ENCODE measurements at places on chromosomes 1 and 21.
A peak's percentile ranks its signal among the peaks of the same experiment; 100 is the strongest.

DNA sequence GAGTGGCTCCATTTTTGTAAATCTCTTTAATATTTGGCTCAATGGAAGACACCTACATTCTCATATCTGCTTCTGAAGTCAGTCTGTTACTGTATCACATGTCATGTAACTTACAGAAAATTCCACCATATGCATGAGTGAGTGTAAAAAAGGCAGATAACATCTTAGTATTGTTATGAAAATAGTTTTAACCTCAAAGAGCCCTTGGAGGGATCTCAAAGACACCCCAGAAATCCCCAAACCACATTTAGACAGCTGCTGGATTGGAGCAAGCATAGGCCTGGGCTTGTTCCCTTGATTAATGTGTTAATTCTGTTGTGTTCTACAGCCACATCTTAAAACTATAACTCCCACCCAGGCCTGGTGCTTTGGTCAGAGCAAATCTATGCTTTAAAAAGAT, 16.9 kb downstream of the MACO1 start:
- H3K4me3 ChIP-seq: no peak overlapping the region
- DNase-seq: no peak
- H3K36me3 ChIP-seq: peaks cover 52% of the 10 kb centered on the region
- no peaks in the 10 kb centered on the region for H3K27me3 ChIP-seq
- no peaks in the 10 kb centered on the region for H3K4me1 ChIP-seq

DNA sequence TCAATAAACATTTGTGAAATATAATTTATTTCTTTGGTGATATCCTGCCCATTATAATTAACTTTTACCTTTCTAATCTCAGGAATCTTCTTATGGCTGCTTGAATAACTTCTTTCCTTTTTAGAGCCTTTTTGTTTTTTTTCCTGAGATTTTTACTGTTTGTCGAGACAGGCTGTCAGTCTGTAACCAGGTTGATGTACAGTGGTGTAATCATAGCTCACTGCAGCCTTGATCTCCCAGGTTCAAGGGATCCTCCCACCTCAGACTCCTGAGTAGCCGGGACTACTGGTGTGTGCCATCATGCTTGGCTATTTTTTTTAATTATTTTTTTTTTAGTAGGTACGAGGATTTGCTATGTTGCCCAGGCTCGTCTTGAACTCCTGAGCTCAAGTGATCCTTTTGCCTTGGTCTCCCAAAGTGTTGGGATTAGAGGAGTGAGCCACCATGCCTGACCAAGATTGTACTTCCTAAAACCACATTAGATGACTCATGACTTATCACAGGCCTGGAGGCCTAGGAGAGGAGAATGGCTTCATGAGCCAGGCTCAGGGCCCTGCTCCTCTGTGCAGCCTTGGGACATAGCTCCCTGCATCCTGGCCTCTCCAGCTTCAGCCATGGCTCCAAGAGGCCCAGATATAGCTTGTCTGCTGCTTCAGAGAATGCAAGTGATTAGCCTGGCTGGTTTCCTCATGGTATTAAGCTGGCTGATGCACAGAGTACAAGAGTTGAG, 48.6 kb downstream of the CTH start:
- H3K27me3 ChIP-seq: no peaks in the 10 kb centered on the region
- H3K36me3 ChIP-seq: no peaks in the 10 kb centered on the region
- no peaks in the 10 kb centered on the region for H3K4me1 ChIP-seq

- no peak for DNase-seq
- H3K4me1 ChIP-seq: no peaks in the 10 kb centered on the region
- no peak overlapping the region for H3K27ac ChIP-seq
- no peak overlapping the region for H3K4me3 ChIP-seq
These were observed 19.9 kb downstream of the SLC45A3 start for GRCh38 chr1:205660361-205660760.

GRCh38 chr1:191818198-191818597, 340.1 kb upstream of the RGS18 start:
- no peaks in the 10 kb centered on the region for H3K27me3 ChIP-seq
- no peak for DNase-seq
- H3K4me1 ChIP-seq: peaks cover 9% of the 10 kb centered on the region
- no peak overlapping the region for H3K27ac ChIP-seq

DNA sequence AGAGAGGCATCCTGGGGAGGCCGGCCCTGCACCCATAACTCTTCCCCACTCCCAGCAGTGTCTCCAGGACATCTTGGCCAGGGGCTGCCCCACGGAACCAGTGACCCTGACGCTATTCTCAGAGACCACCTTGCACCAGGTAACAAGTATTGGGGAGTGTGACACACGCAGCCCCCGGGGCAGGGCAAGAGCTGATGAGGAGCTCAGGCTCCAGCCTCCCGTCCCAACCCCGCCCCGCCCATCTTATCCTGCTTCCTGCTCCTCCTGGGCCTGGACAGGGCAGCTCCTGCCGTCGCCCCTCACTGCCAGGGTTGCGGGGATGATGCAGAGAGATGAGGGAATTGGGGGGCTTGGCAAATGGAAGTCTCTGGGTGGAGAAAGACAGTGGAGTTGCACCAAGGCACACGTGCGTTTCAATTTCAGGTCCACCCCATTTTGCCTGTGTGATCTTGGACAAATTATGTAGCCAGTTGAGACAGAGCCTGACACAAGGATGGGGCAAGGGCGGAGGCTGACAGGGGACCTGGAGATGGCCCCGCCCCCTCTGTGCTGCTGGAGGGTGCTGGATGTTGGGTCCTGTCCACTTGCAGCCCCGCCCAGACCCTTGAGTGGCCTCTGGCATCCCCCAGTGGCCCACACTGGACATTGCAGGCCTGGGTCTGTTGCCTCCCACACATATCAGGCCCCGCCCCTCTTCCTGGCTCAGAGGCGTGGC, 10.7 kb downstream of the CLCNKA start:
- H3K27me3 ChIP-seq: no peaks in the 10 kb centered on the region
- peak; percentile 48 for DNase-seq
- H3K36me3 ChIP-seq: no peaks in the 10 kb centered on the region
- no peak overlapping the region for H3K27ac ChIP-seq
- no peak overlapping the region for H3K4me3 ChIP-seq

GRCh38 chr1:104100115-104100514, 350.4 kb downstream of the AMY1C start:
- no peak overlapping the region for H3K4me3 ChIP-seq
- no peak for DNase-seq
- no peak overlapping the region for H3K27ac ChIP-seq

Data from DND-41 (cell line).